Jurkat, Clone E6-1 (cell line): ENCODE measurements at places on chromosomes 2 and 18.

- no peak for DNase-seq
These were observed 593.5 kb downstream of the TMEM182 start for GRCh38 chr2:103355287-103355686.

- peak; percentile 99 for DNase-seq
These were observed 71.0 kb downstream of the ARL4C start for GRCh38 chr2:234425639-234426603.

DNA sequence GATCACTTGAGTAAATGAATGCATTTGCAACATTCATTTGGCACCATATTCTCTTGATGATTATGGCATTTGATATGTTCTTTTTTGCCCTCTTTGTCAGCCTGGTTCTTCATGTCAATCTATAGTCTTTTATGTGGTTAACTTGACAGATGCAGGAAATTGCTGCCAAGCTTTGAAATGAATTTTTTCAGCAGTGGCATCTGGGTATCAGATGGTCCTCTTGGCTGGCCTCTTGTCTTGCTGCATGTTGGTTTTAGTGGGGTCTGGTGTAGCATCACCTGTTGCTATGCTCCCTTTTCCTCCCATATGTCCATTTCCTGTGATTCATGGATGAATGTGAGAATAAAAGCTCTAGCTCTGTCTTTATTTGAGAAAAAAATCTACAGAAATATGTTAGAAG, 119.9 kb downstream of the DPP4 start:
- DNase-seq, result peak; percentile 86

DNA sequence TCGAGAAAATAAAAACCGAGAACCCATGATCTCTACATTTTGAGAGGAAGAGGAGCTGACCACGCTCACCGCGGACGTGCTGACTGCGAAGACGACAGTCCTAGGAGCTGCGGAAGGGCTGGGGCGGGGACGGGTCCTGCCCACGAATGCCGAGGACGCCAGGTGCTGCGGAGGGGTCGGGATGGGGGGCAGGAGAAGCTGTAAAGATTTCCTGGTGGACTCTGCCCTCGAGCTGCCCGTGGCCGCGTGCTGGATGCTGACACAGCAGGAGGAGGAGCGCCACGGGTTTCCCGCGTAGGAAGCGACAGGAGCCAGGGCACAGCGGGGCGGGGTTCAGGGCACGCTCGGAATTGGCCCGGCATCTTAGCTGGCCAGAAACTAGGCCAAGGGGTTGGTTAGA, 22.2 kb downstream of the ZSCAN30 start:
- no peak for DNase-seq

DNA sequence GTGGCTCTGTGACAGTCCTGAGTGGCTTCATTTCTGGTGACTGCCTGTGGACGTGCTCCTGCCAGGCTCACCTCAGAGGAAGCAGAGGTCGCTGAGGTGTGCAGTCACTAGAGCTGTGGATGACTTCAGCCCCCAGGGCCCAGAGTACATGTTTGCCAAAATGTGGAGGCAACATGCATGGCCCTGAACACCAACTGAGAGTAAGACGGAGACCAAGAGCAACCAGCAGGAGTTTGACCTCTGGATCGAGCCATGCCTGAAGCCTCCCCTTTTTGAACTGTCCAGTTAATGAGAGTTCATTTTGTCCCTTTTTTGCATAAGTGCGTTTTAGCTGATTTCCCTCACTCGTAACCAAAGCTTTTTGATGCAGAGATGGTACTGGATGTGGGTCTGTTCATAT, 184.9 kb downstream of the RTP5 start:
- no peak for DNase-seq

DNA sequence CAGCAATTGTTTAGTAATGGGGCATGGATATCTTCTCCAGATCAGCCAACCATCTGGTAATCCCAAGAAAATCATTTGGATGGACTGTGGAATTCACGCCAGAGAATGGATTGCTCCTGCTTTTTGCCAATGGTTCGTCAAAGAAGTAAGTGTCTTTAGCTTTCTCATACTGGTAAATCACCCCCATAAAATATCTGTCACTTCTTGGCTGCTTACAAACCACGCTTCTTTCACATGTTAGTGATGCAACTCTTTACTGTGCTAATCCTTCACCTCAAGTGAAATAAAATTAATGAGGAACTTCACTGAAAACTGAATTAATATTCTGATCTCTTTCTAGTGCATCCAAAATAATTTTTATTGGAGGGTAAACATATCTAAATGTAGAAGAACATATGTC, 18.9 kb downstream of the CPO start:
- DNase-seq, result no peak

- no peak for DNase-seq
These were observed 214.9 kb downstream of the DSEL start for GRCh38 chr18:67301592-67301991.
